ENCODE measurements at places on chromosomes 7 and 10.

DNA sequence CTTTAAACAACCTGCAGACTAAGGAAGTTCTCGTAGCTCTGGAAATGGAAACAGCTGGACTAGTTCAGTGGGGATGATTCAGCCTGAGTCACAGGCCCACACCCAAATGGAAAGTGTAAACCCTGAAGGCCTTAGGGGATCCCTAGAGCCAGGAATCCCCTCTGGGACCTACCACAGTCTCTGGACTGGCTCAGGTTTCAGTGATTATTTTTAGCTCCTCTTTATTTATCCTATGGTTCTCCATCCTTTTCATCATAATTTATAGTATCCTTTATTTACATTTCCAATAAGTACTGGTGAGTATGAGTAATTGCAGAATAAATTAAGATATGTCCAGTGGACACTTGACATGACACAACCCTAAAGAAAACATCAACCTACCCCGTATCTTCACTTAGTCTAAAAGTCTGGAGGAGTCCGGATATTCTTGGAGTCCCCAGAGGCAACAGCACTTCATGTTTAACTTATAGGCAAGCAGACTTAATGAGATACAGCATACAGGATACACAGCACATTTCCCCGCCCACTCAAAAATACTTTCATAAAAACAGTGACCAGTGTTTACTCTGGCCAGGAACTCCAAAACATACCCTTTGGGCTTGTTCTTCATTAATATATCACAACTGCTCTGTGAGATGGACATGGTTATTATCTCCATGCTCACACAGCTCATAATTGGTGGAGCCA is 28.4 kb upstream of the SEMA3E start:
- DNase-seq = no peak

GRCh38 chr7:99669782-99670181 is 10.0 kb downstream of the CYP3A5 start:
- no peak for DNase-seq

DNA sequence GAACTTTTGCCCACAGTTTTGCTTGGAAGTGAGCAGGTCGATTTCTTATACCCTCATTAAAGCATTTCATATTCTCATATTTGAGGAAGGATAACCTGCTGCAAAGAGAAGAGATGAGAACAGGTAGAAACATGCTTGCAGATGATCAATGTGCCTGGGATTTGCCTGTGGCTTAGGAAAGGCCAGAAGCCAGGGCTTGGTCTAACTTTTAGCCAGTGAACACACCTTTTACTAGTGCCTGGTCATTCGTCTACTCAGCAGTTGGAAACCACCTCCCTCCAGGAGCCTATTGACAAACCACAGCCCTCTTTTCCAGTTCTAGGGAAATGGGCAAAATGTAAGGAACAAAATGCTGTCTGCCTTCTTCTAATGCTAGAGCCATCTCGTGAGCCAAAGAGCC is 518.3 kb downstream of the ADRA2A start:
- DNase-seq = no peak

GRCh38 chr10:79250259-79250658 is 97.0 kb upstream of the PPIF start:
- no peak for DNase-seq

DNA sequence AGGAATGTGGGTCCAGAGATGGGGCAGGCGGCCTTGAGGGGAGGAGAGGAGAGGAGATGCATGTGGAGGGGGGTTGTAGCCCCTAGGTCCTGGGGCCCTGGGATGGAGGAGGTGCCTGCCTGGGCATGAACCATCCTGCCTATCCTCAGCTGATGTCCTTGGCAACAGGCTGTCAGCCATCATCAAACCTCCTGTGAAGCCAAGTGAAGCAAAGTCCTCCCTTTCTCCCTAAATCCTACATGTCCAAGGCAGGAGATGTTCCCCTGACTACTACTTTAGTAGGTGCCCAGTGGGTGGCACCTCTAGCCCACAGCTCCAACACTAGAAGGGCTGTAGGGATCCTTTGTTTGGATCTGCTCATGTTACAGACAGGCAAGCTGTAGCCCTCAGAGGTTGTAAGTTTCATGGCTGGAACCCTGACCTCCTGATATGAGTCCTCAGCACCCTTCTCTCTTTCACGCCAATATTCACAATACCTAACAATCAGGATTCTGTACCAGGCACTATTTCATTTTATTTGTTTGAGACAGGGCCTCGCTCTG is 66.6 kb upstream of the SYPL1 start:
- DNase-seq = no peak

DNA sequence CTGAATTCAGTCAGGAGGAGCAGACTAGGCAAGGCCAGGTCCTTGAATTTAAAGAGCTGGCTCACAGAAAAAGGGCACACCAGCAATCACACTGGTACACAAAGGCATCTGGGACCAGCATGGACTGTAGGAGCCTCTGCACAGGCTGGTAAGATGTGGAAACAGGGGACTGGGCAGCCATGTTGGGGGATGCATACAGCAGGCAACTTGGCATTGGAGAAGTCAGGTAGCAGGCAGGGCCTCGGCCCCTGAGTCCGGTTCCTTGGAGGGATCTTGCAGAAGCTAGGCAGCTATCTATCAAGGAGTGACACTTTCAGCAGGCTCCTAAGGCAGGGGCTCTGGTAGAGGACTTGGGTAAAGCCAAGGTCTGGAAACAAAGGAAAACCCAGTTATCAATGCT is 376.3 kb upstream of the BMPER start:
- no peak for DNase-seq

DNA sequence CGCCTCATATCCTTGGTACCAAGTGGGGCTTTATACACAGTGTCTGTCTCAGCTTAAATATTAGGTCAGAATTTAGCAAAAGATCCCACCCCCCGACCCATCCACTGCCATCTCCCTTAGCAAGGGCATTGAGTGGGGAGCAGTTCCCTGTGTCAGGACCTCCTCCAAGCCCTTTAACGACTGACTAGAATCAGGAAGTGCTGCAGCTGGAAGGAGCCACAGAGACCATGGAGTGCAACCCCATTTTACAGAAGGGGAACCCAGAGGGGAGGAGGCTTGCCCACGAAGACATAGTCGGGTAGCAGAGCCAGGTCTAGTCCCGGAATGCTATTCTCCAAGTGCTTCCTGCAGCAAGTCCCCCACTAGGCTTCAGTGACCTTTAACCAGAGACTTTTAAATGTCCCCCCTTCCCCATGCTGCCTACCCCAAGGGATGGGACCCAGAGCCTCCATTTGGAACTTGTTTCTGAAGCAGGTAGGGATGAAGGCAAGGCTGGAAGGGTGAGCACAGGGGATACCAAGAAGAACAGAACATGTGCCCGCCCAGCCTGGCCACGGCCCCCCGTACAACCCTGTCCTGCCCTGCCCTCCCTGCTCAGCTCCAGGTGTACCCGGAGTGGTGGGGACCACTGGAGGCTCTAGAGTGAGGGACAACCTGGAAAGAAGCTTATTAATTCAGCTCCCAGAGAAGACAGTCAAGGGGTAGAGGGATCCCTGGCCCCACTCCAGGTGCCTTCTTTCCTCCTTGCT is 41.3 kb downstream of the C10orf105 start:
- DNase-seq = no peak

DNA sequence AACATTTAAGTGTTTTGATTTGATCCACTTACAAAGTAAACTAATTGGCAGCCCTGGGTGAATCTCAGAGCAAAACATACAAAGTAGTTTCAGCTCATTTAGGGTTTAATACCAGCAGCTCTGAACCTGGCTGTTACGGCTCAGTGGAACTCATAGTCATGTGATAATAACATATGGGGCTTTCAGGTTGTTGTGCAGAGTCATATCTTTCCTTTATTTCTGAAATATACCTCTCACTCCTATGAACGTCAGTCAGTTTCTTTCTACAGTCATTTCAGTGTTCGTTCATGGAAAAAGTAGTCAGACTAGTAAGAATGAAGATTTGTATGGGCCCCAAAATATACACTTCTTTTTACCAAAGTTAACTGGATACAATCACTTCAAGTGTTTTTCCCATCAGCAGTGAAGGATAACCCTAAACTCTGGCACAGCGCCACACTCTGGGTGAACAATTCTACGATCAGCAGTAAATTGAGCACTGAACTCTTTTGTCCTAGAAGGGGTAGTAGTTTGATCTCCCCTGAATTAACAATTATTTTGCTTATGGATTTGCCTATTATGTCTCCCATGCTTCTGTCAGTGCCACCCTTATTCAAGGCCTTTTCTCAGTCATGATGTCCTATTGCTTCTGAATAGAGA is 218.6 kb downstream of the THSD7A start:
- DNase-seq = no peak

GRCh38 chr10:124619195-124619594 is 125.0 kb downstream of the FAM53B start:
- DNase-seq = no peak

DNA sequence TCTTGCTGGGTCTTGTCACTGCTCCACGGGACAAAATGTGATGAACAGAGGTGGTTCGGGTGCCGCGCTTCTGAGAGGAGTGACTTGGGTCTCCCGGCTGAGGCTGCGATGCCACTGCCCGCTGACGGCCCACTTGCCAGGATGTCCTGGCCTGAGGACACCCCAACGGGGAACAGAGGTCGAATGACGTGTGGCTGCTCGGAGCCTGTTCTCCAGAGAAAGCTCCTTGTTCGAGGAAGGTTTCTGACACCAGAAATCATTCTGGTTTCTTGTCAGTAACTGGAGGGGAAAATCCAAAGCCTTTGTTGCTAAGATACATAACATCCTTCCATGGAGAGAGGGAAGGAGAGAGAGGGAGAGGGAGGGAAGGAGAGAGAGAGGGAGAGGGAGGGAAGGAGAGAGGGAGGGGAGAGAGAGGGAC is 236.4 kb downstream of the WDR37 start:
- no peak for DNase-seq

- DNase-seq = no peak
Measured at GRCh38 chr10:96784253-96784652, 47.8 kb upstream of the LCOR start.

- no peak for DNase-seq
Measured at GRCh38 chr7:77531038-77531437, 6.1 kb upstream of the PTPN12 start.

DNA sequence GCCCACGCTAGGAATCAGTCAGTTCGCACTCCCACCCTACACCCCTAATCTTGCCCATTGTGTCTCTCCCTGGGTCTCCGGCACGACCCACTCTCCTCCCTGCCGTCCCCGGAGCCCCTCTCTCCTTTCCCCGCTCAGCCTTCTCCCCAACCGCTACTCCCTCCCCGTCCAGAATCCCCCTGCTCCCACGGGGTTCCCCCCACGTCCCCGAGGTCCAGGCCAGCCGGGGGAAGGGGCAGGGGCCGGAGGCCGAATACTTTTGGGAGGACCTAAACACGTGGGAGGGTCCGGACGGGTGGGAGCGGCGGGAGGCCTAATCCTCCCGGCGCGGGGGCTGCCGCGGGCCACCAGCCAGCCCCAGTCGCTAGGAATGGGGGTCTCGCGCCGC is 560 bp downstream of the RARRES2 start:
- no peak for DNase-seq

DNA sequence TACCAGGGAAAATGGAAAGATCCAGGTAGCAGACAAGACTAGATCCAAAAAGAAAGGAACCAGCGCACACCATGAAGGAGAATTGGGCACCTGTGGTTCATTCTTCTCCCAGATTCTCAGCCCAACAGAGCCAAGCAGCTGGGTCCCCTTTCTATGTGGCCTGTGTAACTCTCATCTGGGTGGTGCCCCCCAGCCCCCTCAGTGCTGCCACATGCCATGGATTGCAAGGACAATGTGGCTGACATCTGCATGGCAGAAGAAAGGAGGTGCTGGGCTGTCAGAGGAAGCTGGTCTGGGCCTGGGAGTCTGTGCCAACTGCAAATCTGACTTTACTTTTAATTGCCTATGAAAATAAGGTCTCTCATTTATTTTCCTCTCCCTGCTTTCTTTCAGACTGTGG is 21.4 kb downstream of the PRSS2 start:
- DNase-seq = no peak

GRCh38 chr10:61744469-61744868 is 81.7 kb downstream of the CABCOCO1 start:
- DNase-seq = no peak
